ENCODE measurements at places on chromosomes 7 and 10.

GRCh38 chr10:26642896-26643653 is 54.4 kb upstream of the PDSS1 start:
- DNase-seq = no peak

GRCh38 chr7:139118805-139119485 is 9.4 kb upstream of the ZC3HAV1 start:
- no peak for DNase-seq

GRCh38 chr7:30671793-30672465 is 10.3 kb downstream of the CRHR2 start:
- DNase-seq = peak; percentile 51

GRCh38 chr10:9163699-9164098 is 1109.2 kb downstream of the GATA3 start:
- no peak for DNase-seq

GRCh38 chr7:36280840-36281812 is 108.5 kb upstream of the ANLN start:
- peak; percentile 81 for DNase-seq

DNA sequence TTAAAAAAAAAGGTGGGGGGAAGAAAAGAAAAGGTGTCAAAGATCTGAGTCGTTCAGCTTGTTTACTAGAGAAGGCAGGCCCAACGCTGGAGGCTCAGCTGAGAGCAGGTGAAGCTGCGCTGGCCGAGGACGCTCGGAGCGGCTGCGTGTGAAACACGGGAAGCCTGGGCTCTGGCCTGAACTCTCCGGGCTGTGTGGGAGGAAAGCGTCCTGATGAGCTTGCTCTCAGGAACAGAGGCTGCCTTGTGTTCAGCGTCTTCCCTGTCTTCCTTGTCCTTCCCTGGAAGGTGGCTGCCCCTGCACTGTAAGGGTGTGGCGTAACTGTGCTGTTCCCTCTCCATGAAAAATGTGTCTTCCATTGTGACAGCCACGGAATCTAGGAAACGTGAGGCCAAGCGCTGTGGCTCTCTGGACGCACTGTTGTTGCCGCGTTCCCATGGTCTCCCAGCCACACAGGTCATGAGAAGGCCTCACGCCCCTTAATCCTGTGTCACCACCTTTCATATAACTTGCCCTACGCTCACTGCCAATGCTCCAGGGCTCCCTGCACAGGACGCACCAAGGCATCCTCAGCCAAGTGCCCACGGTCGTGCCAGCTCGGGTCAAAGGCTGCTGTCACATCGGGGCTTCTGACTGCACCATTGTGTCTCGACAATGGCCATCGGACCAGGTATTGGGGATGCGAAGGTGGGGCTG is 15.8 kb downstream of the IL15RA start:
- DNase-seq = no peak

GRCh38 chr10:43846187-43846680 is 197.6 kb upstream of the ZNF32 start:
- DNase-seq = peak; percentile 68

DNA sequence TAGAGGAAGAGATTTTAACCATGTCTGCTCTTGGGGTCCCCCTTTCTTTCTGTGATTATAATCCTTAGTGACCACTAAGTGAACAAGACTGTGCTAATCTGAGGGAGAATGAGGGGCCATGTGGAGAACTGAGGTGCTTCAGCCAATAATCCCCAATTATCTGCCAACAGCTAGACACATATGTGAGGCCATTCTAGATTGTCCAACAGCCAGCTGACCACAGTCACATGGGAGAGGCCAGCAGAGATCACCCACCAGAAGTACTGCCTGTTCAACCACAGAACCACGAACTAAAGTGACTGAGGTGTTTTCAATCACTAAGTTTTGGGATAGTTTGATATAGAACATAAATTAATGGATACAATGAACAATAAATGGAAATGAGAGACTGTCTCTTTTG is 74.3 kb downstream of the SEMA3E start:
- no peak for DNase-seq

GRCh38 chr10:81814842-81815241 is 60.2 kb upstream of the NRG3 start:
- DNase-seq = no peak

DNA sequence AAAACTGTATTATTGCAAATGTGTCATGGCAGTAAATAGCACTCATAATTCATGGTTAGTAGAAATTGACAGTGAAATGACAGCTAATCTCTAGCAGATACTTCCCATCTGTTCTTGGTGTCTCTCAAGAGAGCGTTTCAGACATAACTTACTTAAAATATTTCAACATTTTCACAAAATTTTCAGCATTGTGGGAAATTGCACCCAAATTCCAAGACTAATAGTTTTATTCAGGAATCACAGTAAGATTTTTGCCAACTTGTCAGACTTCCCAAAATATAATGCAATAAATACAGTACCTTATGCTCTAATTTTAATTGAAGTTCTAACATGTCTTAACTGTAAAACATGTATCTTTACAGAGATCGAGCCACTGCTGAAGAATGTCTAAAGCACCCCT is 41.2 kb downstream of the STK17A start:
- DNase-seq = no peak

GRCh38 chr7:22443370-22444180 is 56.4 kb downstream of the STEAP1B start:
- no peak for DNase-seq

DNA sequence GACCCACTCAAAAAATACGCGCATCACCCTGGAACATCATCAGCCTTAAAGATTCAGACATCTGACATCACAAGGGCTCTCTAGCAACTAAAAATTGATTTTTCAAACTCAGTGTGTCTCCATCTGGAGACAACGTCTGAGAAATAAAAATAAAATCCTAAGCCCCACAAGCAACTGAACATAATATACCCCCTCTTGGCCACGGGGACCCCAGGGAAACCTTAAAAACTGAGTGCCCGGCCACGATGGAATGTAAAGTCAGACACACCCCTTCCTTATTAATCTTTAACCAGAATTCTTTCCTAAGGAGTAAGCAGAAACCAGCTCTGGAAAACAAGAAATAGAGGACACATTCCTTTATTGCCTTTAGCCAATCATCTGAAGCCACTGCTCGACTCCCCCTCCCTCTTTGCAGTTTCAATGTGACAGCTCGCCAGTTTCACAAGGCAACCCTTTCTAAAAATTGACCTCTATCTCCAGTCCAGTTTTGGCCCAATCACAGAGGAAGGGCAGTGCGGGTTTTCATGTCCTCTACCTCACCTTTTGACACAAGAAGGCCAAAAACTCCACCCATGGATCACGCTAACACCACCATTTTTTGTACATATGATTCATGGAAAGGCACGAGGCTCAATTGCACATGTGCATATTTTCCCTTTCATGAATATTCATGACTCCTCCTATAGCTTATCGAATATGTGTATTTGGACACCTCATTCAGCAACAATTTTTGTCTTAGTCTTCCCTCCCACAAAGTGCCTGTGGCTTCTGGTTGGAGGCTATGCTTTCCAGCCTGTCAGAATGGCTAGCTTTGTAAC is 24.2 kb downstream of the IFIT3 start:
- peak; percentile 96 for DNase-seq

DNA sequence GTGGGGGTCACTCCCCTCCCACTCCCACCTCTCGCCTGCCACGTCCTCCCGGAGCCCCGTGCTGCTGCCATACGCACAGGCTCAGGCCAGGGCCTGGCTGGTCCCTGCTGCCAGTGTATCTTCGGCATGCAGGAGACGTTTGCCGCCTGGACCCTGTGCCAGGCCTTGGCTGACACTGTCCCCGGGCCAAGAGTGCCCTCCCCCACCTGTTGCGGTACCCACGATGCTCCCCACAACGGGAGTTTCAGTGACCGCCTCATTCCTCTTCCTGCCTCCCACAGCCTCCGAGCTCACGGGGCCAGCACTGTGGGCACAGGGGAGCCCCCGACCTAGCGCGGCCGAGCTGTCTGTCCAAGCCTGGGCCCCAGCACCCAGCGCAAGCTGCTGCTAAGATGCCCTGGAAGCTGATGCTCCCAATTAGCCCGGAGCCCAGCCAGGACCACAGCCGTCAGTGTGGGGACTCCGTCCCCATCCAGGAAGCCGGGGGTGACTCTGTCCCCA is 7.4 kb downstream of the TTYH3 start:
- DNase-seq = no peak

GRCh38 chr10:46217752-46218453 is 68.9 kb upstream of the ANTXRL start:
- DNase-seq = no peak

DNA sequence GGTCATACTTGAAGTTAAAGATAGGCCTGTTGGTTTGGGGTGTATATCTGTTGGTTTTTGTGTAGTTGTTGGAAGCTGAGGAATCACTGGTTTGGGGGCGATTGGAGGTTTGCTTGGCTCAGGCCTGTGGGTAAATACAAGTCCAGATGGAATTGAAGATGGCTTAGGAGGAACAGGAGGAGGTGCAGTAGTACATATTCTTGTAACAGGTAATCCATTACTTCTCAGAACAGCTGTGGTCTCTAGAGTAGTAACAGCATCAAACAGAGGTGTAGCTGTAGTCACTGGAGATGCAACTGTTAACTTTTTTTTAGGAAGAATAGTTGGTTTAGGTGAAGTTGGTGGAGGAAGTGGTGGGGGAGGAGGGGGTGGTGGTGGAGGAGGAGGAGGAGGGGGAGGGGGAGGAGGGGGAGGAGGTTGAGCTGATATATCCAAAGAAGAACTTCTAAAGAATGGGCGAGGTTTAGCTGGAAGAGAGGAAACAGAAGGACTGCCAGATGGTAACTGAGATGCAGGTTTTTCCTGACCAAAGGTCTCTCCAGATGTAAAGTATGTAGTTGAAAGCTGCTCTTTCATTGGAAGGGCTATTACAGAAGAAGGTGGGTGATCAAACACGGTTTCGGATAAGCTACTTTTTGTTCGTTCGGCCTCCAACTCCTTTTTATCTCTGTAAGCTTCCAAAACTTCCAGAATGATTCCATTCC is 209.2 kb downstream of the PCLO start:
- DNase-seq = no peak

- DNase-seq = no peak
Measured at GRCh38 chr7:82247814-82248433, 195.7 kb downstream of the CACNA2D1 start.

DNA sequence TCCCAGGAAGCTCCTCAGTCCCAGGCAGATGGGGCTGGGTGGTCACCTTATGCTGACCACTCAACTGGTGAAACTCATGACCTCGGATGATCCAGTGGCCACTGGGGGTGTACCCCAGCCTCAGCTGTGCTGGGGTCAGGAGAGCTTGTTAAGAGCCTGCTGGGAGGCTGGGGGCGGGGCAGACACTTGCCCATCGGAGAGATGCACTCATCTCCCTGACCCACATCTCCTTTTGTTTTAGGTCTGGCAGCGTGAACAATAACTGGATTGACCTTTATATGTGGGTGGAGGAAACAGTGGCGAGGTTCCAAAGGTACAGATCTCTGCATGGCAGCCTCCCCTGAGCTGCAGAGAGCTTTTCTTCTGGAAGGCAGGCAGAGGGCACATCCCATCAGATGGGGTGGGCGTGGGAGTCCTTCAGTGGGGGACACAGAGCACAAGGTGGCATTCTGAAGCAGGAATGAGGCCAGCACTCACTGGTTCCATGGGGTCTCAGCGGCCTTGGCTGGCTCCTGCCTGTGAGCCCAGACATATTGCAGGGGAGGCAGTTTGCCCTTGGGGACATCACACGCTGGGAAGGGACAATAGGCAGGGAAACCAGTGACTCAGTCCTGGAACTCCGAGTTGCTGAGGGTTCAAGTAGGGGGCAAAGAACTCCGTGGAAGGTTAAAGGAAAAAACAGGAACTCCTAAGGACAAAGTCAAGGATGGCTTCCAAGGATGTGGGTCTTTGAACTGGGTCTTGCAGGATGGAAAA is 5.2 kb downstream of the ANTXRL start:
- DNase-seq = no peak

- no peak for DNase-seq
Measured at GRCh38 chr7:34227525-34227924, 322.2 kb downstream of the BMPER start.

DNA sequence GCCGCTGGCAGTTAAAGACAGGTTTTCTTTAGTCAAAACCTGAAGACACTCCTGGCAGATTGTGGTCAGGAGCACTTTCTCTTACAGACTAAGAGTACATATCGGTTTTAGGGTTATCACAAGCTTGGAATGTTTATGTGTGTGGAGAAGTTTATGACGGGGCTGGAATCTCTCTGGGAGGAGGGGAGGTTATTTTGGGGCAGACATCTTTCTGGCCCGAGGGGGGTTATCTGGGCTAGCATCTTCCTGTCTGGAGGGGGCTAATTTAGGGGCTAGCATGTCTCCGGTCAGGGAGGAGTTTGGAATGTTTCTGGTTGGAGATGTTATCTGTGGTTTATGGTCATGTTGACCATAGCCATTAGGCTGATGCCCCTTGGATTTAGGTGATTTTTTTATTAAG is 141.2 kb upstream of the KIF5B start:
- DNase-seq = no peak

- no peak for DNase-seq
Measured at GRCh38 chr7:25333296-25333928, 105.1 kb upstream of the NPVF start.
